ENCODE measurements at places on chromosomes 5 and 9.

DNA sequence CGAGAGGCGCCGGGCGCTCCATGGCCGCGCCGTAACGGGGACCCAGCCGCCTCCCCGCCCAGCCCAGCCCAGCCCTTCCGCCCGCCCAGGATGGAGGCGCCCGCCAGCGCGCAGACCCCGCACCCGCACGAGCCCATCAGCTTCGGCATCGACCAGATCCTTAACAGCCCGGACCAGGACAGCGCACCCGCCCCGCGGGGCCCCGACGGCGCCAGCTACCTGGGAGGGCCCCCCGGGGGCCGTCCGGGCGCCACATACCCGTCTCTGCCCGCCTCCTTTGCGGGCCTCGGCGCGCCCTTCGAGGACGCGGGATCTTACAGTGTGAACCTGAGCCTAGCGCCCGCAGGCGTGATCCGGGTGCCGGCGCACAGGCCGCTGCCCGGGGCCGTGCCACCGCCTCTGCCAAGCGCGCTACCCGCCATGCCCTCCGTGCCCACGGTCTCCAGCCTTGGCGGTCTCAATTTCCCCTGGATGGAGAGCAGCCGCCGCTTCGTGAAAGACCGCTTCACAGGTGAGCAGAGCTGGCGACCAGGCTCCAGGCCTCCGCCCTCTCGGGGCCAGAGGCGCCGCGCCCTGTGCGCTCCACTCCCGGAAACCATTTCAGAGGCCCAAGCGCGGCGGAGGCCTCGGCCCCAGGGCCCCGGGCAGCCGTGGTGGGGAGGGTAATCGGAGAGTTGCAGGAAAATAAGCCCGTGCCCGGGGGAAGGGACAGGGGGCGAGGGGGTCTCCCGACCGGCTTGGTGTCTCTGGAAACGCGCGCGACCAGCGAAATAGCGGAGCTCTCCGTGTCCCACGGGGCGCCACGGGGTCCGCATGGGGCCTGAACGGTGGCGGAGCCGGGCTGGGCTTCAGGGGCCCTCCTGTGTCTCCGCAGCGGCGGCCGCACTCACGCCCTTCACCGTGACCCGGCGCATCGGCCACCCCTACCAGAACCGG, 496 bp downstream of the TLX3 start:
- no peak for DNase-seq

- DNase-seq = no peak
Measured at GRCh38 chr9:89967527-89967926, 362.7 kb downstream of the GADD45G start.

GRCh38 chr9:37987467-37987981, 81.5 kb downstream of the SHB start:
- DNase-seq = no peak

GRCh38 chr5:124995421-124995820, 249.0 kb upstream of the ZNF608 start:
- DNase-seq = no peak

DNA sequence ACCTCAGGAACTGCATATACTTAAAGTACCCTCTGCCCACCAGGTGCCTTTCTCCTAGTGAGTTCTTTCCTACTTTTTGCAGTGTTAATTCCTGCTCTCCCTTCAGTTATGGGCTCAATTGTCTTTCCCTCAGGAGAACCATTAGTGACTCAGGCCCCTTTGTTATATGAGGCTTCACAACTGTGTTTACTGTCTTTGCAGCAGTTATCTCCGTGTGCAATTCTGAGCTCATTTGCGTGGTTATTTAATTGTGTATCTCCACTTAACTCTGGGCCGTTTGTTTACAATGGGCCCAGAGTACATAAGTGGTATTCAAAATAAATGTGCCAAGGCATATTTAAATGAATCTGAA, 9.6 kb downstream of the FBXO38 start:
- DNase-seq = no peak
